ENCODE measurements at places on chromosomes 13 and 19.
A peak's percentile ranks its signal among the peaks of the same experiment; 100 is the strongest.

GRCh38 chr13:100987948-100988347 is 313.4 kb upstream of the TMTC4 start:
- no peak for DNase-seq

DNA sequence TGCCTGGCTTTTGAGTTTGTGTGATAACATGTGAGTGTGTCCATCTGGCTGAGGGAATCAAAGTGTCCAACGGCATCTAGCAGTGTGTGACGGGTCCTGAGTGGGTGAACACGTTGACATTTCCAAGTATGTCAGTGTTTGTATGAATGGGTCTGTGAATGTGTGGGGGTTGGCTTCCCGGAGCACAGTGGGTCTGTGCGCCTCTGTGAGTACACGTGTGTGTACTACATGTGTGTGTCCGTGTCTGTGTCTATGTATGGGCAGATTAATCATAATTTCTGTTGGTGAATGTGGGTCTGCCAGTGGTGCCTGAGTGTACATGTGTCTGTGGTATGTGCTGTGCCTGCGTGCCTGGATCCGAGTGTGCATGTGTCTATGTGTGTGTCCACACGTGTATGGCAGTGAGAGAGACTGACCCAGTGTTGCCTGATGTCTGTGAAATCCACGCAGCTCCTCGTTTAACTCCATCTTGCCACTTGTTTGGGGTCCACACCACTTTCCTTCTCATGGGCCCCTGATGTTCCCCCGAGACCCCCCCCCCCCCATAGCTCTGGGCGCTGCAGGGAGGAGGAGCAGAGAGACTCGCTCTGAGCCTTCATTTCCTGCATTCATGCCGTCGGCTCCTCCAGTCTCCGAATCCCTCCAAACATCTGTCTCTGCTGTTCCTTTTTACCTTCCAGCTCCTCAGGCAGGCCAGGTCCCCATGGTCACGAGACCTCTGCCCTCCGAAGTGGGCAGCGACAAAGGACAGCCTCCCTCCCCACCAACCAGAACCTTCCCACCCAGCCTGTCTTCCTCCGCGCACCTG is 5.3 kb downstream of the CCDC8 start:
- DNase-seq: no peak

- DNase-seq: no peak
Measured at GRCh38 chr13:33524086-33524485, 238.5 kb upstream of the STARD13 start.

DNA sequence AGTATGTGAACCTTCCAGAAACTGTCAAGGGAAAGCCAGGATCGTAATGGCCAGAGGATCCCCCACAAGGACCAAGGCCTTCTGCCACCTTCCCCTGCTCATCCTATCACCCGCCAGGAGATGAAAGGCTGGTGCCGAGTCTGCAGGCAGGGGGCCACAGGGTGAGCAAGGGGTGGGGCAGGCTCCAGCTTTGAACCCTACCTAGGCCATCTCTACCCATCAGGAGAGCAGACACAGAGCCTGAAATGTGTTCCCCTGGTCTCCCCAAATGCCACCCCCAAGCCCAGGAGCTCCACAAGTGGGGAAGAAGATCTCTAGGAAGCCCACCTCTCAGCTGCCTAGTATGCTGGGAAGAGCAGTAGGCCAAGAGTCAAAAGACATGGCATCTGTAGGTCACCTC is 95.1 kb downstream of the KCTD15 start:
- DNase-seq: no peak

GRCh38 chr13:114194853-114195252 is 15.8 kb downstream of the CFAP97D2 start:
- no peak for DNase-seq

GRCh38 chr13:94210816-94211215 is 268.7 kb downstream of the DCT start:
- no peak for DNase-seq

DNA sequence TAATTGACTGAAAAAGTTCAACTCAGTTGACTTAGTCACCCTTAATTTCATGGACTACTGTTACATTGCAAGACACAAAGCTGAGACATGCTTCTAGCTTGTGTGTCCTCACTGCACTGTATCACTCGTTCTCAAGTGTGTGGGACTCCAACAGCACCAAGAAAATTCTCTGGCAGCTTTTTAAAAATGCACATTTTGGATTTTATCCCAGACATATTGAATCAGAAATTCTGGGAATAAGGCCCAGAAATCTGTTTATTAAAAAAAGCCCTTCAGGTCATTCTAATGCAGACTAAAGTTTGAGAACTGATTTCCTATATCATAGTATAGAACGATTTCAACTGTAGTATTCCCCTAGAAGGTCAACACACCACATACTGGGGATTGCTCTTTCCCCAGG is 1485.3 kb downstream of the PCDH9 start:
- no peak for DNase-seq

DNA sequence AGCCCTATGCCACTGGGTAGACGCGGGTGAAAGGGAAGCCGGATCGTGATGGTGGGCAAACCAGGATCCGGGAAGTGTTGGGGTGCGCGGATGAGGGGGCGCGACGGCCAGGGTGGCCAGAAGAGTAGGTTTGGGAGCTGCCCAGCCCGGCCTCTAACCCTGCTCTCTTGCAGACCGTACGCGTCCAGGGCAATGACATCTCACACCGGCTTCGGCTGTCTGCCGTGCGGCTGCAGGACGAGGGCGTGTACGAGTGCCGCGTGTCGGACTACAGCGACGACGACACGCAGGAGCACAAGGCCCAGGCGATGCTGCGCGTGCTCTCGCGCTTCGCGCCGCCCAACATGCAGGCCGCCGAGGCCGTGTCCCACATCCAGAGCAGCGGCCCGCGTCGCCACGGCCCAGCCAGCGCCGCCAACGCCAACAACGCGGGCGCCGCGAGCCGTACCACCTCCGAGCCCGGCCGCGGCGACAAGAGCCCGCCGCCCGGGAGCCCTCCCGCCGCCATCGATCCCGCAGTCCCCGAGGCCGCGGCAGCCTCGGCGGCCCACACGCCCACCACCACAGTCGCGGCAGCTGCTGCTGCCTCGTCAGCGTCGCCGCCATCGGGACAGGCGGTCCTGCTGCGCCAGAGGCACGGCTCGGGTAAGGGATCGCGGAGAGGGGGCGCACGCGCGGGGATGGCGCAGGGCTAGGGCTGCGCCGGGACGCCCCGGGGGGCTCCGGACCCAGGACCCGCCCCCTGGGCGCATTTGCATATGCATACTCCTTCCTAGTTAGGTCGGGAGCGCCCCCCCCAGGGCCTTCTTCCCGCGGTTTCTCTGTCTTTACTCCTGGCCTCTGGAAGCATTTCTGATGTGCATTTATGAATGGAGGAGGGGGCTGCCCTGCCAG is 4.1 kb downstream of the VSTM2B start:
- DNase-seq: no peak

DNA sequence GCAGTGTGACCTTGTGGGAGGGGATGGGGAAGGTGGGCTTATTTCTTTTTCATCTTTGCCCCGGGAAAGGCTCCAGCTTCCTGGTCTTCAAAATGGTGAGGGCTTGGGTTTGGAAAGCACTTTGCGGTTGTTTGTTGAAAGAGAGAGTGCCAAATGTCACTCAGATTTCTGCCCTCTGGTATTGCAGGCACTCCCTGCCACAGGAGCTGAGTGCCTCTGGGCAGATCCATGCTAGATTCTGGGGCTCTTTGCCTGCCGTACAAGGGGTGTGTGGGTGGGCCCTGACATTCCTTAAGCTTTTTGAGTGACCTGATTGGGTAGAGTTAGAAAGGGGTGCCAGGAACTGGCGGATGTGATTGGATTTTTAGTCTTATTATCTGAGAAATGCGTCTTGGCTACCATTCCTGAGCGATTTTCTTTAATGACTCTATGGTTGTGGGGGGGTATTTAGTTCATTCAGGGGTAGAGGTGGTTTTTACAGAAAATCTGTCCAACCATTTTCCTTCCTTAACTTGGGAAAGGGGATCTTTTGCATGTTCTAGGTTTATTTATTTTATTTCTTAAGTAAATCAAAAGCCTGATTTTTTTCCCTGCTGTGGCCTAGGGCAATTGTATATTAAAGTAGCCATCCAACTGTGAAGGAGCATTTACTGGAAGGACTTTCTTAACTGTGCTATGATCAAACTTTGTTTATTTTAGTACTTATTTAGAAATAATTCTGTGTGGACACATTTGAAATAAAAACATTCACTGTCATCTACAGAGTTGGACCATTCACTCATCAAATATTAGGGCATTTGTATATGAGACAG is 3.2 kb downstream of the ARHGAP35 start:
- no peak for DNase-seq

DNA sequence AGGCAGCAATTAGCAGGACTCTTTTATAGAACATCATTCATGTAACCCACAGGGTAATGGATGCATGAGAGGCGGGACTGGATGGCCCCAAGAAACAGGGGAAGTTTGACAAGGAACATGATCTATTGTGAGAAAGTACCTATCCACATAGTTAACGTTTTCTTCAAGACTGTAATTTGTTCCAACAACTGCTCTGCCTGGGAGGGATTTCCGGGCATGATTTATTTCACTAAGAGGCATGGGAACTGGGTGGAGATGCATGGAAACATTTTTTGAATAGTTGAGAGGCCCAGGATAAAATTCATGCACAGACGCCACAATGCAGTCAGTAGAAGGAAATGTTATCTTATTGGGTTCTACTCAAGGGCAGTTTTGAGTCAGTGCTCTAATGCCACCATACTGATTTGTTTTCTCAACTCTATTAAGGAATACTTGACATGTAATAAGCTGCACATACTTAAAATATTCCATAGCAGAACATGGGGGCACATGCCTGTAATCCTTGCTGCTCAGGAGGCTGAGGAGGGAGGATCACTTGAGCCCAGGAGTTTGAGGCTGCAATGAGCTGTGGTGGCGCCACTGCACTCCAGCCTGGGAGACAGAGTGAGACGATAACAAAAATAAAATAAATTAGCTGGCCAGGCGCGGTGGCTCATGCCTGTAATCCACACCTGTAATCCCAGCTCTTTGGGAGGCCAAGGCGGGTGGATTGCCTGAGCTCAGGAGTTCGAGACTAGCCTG is 9.9 kb upstream of the ATG4D start:
- no peak for DNase-seq

- no peak for DNase-seq
Measured at GRCh38 chr13:30078059-30078458, 227.6 kb upstream of the UBL3 start.

DNA sequence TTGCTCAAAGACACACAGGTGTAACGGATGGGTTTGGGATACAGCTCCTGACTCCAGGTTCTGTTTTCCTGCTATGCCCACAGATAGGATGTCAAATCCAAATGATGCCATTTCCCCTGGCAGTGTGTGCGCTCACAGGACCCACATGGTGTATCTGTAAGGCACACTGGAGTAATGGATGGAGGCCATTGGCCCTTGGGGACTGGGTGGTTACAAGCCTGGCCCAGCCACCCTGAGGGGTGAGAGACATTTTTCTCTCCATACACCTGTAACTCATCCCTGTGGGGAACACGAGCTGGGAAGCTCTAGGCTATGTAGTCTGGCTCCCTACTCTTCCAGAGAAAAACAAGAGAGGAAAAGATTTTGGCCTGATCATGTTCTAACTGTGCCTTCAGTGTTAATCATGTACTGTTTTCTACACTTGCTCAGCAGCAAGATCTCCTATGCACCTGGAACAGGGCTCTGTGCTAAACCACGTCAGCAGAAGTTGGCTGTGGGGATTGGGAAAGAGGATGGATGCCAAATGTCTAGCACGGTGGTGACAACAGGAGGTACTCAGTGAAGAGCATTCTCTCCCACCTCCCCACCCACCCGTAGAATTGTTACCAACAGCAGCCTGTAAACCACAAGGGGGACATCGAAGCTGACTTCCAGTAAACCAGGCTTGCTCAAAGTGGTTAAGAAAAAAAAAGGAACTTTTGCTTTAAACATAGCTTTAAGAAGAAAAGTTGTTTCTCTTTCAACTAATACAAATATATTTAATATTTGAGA is 237.0 kb downstream of the LACC1 start:
- DNase-seq: peak; percentile 22

DNA sequence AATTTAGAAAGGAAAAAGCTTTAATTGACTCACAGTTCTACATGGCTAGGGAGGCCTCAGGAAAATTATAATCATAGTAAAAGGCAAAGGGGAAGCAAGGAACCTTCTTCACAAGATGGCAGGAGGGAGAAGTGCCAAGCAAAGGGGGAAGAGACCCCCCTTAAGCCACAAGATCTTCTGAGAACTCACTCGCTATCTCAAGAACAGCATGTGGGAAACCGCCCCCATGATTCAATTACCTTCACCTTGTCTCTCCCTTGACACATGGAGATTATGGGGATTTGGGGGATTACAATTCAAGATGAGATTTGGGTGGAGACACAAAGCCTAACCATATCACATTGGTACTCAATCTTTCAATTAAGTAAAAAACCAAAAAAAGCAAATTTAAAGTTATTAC is 1778.7 kb upstream of the MIR17HG start:
- DNase-seq: no peak

DNA sequence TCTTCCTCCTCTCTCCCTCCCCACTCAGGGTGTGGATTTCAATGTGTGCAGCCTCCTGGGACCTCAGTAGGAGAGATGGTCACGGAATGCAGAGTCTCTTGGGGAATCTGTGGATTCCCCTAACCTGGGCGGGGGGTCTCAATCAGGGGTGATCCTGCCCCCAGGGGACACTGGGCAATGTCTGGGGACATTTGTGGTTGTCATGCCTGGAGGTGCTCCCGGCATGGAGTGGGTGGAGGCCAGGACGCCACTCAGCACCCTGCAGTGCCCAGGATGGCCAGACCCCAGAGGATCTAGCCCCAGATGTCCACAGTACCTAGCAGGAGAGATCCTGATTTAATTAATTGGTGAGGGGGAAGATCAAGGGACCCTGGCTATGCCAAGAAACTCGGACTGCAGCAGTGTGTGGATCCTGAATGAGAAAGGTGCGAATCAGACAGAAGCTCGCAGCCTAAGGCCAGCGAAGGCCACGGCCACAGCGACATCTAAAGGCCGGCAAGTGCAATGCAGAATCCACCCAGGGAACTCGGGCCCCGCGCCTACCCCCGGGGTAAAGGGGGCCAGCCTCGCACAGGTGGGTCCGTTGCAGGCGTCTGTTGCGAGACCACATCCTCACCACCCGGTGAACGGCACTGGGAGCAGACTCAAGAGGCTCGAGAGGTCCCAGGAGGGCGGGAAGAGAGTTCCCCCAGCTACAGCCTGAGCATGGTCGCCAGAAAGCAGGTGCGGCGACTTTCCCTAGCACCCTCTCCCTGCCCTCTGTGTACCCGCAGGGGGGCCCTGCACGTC is 88.8 kb downstream of the GNG7 start:
- DNase-seq: peak; percentile 70

- no peak for DNase-seq
Measured at GRCh38 chr19:39415111-39416046, 2.9 kb downstream of the PLEKHG2 start.

- no peak for DNase-seq
Measured at GRCh38 chr13:30510091-30510490, 44.4 kb upstream of the HMGB1 start.

- no peak for DNase-seq
Measured at GRCh38 chr13:95643571-95643935, 953 bp downstream of the DZIP1 start.

- DNase-seq: no peak
Measured at GRCh38 chr19:8336072-8336569, 6.9 kb downstream of the KANK3 start.

- DNase-seq: no peak
Measured at GRCh38 chr19:33727331-33727998, 69.2 kb upstream of the KCTD15 start.

- no peak for DNase-seq
Measured at GRCh38 chr13:102862624-102863210, 16.9 kb downstream of the ERCC5 start.
